ENCODE measurements at places on chromosomes 7 and 10. TPM values are rescaled to one million over a fixed set of nuclear protein-coding genes. Genes with fewer than 3 reads are reported as not detected.

GRCh38 chr10:85607043-85607695, 759.4 kb downstream of the GRID1 start:
- DNase-seq = no peak

GRCh38 chr10:91635401-91636400, 2.8 kb upstream of the PPP1R3C start:
- DNase-seq = peak; percentile 75

The GATA3 gene
- total RNA-seq = 0.46 TPM

DNA sequence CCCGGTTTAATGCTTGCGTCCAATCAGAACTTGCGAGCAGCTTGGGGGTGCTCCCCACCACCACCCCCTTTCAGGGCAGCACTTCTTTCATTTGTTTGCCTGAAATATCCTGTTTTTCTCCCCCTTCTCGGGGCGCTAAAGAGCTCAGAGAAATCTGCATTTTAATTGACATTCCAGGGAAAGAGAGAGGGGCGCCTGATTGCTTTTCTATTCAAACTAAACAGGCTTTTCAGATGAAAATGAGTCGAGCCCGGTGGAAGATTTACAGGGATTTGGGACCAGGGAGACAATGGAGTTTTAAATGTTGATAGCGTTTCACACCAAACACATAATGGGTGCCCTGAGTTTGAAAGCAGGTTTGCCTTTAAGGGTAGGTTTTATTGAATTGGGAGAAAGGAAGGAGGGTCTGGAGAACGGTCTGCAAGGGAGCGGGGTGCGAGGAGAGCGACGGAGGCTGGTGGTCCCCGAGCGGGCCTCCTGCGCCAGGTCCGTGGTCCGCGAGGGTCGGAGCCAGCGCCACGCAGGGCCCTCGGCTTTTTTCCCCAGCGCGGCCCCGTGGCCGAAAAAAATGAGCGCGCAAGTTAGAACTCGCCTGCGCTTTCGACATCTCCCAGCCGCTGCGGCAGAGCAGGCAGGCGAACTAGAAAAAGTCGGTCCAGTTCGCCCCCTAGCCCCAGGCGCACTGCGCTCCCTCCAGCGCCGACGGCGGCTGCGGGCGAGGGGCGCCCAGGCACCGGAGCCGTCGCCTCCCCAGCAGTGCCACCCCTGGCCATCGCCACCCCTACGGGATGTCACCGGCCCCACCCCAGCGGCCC, 1.3 kb downstream of the FGFR2 start:
- no peak for DNase-seq

The CPEB3 gene
- 0.69 TPM for total RNA-seq

- no peak for DNase-seq
These were observed 146.4 kb downstream of the FAM204A start for GRCh38 chr10:118195729-118196128.

The TAS2R41 gene
- total RNA-seq = not detected

The SH2B2 gene
- total RNA-seq = 2.5 TPM

- no peak for DNase-seq
These were observed 90.3 kb upstream of the CDK6 start for GRCh38 chr7:92926697-92927044.

DNA sequence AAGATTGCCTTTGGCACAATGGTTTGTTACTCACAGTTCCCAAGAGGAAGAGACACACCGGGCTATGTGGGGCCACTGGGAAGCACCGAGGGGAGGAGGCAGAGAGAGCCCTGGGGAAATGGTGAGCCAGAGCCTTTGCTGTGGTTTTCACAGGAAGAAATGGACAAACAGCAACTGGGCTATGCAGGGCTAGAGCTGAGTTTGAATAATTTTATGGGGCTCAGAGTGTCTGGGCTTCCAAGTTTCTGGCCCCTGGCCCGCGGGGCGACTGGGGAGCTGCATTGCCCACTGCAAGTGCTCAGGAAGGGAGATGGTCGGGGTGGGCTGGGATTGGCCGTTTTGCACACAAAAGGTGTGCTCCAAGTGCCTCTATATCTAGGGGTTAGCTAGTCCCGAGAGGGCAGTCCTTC, 92.6 kb downstream of the CHST15 start:
- DNase-seq = peak; percentile 31

The TUBB8 gene
- not detected for total RNA-seq

DNA sequence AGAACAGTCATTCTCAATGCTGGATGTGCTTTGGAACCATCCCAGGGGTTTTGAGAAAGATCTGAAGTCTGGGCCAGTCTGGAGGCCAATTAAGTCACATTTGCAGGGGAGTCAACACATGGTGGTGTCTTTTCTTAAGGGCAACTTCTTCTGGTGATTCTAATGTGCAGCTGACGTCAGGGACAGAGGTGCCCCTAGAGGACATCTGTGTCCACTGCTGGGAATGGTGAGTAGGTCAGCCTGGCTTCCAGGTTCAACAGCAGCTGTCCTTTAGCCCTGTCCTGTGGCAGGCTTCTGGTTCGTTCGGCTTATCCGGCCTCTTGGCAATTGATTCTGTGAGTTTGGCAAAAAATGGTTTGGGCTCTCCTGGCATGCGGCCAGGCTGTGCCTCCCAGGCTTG, 269.7 kb upstream of the HABP2 start:
- DNase-seq = no peak

The CDC123 gene
- 332 TPM for total RNA-seq

GRCh38 chr10:78556705-78557432, 511.9 kb upstream of the ZMIZ1 start:
- DNase-seq = no peak

DNA sequence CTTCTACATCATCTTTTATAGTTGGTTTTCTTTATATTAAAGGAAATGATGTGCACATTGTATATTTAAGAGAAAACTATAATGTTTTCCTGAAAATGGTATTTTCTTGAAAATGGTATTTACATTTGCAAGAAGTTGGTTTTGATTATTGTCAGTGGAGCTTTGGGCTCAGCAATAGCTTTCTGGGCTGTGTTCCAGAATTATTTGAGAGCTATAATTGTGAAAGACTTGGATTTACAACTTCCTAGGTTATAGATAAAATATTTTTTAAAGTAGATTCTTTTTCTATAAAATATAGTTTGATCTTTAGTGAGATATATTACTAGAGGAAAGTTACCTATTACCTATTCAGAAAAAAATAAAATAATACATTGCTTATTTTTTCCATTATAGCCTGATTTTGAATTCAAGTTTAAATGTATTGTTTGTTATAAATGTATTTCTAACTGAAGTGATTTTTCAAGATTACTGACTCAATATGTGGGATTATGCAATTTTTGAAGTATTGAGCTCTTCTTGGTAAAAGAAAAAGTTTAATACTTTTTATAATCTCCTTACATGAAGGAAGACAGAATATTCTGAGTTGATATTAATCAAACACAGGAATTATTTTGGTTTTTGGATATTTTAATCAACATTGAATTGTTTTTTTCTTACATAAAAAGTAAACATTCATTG, 20.2 kb downstream of the GNAI1 start:
- no peak for DNase-seq

The NPS gene
- total RNA-seq = not detected

- no peak for DNase-seq
These were observed 427.4 kb downstream of the PTPRN2 start for GRCh38 chr7:158160199-158160598.

The DENND2A gene
- total RNA-seq = 5.8 TPM

DNA sequence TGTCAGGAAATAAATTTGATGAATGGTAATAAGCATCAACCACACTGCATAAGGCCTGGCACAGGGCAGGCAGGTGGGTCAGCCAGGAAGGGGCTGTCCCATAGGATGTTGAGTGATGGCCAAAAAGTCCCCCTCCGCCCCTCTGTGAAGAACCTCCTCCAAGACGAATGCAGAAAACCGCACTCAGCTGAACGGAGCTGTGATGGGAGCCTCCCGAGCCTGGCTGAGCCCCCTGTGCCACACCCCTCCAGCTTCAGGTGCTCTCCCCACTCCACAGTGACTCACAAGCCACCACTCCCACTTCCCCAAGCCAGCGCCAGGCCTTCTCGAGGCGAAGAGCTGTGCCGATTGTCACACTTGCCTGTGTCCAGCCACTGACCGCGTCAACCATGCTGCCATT, 184.2 kb downstream of the MAD1L1 start:
- no peak for DNase-seq

DNA sequence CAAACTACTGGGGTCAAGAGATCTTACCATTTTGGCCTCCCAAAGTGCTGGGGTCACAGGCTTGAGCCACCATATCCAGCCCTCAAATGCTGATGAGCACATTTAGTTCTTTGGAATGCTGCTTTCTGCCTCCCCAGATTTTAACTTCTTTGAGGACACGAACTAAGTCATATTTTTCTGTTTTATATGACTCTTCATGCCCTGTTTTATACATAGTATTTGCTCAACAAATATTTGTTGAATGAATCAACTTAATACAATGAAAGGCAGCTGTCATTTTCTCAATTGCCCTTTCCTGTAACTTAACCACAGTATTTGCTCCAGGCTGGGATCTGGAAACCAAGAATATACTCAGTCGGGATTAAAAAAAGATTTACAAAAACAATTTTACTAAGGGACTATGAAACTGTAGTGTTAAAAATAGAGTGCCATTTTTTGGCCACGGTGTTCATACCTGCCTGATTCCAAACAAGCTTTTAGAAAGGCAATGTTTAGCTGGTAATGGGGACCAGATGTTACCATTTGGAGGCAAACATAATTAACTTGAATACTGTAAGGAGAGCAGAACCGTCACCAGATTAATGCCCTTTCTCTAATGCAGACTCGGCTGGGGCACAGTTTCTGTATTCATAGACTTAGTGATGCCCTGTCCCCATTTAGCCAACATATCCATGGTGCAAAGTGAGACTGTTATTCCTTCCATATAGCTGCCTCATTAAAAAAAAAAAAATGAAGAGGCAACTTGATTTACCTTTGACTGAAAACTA, 117.6 kb downstream of the NRP1 start:
- DNase-seq = peak; percentile 70

DNA sequence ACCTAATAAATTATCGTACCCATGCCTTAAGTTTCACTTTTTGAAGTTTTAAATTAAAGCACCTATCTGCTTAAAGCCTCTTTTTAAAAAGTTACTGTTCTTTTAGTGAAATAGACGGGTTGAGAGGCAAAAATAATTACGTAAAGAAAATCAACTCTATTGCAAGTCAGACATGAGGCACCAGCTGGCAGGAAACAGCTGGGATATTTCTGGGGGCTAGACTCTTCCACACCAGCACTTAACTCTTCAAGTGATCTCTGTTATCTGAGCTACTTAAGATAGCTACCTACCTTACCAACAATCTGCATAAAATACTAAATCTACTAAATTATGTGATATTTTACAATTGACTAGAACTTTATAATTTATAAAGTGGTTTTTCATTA, 35.8 kb downstream of the GBF1 start:
- no peak for DNase-seq

DNA sequence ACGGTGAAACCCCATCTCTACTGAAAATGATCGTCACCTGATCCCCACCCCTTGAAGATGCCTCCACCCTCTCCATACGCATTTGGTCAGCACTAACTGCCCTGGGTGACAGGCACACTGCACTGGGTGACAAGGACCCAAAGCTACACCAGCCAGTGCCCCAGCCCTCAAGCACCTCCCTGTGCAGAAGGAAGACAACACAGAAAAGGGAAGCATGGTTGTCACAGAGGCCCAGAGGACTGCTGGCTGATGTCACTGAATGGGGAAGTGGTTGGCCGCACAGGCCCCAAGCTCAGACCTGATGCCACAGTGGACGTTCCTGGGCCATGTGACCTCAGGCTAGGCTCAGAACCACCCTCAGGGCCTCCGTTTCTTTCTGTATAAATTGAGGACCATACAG, 4.2 kb upstream of the PILRA start:
- no peak for DNase-seq

- DNase-seq = no peak
These were observed 730.6 kb upstream of the IGFBP3 start for GRCh38 chr7:46651561-46652088.
